ENCODE measurements at places on chromosomes 7 and 10.

DNA sequence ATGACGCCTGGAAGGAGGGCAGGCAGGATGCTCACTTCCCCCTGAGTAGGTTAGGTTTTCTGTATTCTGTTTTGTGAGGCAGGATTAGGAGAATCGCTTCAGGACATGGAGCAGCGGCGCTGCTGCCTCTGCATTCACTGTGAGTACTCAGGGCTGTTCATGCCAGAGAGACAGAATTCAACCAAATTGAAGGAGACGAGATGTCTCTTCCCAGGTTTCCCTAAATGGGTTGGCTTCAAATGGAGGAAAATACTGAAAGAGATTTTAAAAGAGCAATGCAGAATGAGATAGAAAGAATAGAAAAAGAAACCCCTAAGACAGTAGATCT lies 21.9 kb upstream of the CNPY1 start:
- DNase-seq: no peak

DNA sequence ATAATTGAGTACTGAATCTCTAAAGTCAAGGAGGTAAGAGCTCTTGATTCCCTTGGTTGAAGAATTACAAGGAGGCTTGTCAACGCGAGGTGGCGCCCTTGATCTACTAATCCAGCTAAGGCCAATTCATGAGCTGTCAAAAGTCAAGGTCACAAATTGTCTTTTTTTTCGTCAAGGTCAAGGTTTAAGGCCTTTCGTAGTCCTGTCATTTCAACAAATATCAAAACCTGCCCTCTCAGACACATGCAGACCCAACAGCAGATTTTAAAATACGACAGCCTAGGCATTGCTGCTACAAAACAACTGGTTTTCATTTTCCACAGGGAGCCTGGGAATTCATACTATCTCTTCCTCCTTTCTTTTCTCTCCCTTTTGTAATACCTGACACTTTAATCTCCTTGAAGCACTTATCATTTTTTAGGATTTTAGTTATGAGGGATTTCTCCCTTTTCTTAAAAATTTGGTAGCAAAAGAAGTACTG lies 3.6 kb downstream of the HOXA13 start:
- DNase-seq: peak; percentile 74

DNA sequence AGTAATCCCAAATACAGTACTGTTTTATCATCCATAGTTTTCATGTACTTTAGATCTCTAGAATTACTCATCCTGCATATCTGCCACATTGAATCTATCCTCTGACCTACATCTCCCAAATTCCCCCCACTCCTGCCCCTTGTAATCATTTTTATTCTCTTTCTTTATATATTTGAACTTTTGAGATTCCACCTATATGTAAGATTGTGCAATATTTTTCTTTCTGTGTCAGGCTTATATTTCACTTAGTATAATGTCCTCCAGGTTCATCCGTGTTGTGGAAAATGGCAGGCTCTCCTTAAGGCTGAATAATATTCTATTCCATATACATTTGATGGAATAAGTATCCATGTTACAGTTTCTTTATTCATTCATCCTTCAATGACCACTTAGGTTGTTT lies 640.4 kb downstream of the POM121L12 start:
- DNase-seq: no peak

- no peak for DNase-seq
Measured at GRCh38 chr7:135672560-135673359, 10.4 kb downstream of the STMP1 start.

DNA sequence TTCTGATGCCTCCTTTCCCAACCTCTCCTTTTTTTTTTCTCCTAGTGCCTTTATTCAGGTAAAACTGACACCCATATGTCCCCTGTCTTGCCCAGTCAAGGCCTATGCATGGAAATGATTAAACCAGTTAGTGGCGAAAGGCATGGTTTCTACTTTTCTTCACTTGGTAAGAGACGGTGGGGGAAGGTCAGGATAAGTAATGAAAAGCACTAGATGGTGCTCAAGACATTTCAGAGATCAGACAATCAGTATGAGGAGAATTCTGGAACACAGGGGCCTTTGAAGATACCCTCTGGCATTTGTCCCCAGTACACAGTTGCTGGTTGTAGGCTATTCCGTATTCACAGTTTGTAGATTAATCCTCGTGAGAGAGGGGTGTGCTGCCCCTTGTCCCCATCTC lies 121.2 kb downstream of the RTKN2 start:
- DNase-seq: no peak

- DNase-seq: no peak
Measured at GRCh38 chr7:157495594-157495993, 158.8 kb downstream of the DNAJB6 start.

- no peak for DNase-seq
Measured at GRCh38 chr10:62046522-62047227, 145.2 kb downstream of the ARID5B start.

- no peak for DNase-seq
Measured at GRCh38 chr7:105982388-105982787, 19.3 kb downstream of the CDHR3 start.

DNA sequence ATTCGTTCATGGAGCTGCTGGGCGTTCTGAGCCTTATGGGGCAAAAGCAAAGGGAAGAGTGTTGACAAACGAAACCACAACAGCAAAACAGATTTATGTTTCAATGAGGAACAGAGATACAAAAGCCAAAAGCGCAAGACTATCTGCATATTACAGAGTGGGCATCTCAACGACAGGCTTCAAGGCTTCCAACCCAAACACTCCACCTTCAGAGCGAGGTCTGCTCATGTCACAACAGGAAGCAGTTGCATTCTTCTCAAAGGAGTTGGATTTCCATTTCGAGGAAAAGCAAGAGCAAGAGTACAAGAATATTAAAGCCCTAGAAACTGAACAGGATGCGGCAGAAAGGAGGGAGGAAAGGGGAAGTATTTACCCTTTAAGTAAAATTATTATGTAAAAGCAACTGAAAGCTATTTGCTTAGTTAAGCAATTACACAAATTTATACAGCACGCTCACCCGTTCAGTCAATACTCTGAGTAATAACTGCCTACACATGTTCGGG lies 189.3 kb downstream of the ELMO1 start:
- no peak for DNase-seq

- DNase-seq: no peak
Measured at GRCh38 chr10:106957823-106958588, 206.5 kb downstream of the SORCS1 start.

DNA sequence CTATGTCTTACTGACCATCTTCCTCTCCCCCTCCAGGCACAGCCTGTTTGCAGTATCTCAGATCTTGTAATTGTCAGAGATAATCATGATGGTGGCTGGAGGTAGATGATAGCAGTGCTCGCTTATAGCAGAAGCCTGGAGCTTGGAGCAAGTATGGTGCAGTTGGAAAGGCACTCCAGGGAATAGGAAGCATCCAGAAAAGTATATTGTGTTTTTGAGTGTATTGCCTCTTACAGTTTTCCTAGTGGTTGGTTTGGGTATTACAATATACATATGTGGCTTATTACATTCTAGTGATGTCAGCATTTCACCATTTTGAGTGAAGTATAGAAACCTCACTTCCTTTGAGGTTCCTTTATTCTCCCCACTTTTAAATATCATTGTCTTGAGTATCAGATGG lies 101.5 kb downstream of the STK31 start:
- DNase-seq: no peak

- no peak for DNase-seq
Measured at GRCh38 chr7:106225856-106226255, 58.9 kb downstream of the NAMPT start.
